Amniotic stem cell (primary cell): ENCODE measurements at places on chromosomes 1 and 21.

DNA sequence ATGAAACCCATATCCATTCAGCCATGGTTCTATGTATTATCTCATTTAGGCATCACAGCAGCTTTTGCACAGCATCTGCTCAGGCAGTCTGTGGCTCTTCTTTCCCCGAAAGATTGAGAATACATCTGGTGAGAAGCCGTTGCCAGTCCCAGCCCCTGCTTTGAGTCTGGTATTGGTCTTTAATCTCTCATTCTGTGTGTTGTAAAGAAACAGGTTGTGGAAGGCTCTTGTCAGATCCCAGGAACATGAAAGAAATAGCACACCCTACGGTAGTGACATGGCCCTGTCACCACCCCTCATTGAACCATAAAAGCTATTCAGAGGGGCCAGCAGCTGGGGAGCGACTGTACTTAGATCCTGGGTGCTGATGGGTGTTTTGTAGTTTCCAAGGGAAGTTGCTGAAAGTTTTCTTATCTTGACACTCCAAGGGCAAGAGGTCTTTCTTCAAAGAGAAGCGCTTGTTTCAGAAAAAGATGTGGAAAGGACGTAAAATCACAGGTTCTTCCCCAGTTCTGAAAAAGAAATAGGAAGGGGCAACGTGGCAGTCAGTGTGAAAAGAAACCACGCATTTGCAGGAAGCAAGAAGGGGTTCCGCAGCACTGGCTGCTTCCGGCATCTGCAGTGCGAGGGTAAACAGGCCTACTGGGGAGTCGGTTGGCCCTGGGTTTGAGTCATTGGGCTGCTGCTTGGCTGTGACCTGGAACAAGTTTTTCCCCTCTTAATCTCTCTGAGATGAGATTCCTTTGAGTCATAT lies 145.0 kb downstream of the DHRS3 start:
- no peak for DNase-seq

- no peak for DNase-seq
These were observed 48.5 kb upstream of the SCYL3 start for GRCh38 chr1:169941982-169942830.

- no peak for DNase-seq
These were observed 93.0 kb downstream of the HLCS start for GRCh38 chr21:36873513-36873912.

GRCh38 chr1:32997381-32997891 lies 32.8 kb upstream of the RNF19B start:
- no peak for DNase-seq

DNA sequence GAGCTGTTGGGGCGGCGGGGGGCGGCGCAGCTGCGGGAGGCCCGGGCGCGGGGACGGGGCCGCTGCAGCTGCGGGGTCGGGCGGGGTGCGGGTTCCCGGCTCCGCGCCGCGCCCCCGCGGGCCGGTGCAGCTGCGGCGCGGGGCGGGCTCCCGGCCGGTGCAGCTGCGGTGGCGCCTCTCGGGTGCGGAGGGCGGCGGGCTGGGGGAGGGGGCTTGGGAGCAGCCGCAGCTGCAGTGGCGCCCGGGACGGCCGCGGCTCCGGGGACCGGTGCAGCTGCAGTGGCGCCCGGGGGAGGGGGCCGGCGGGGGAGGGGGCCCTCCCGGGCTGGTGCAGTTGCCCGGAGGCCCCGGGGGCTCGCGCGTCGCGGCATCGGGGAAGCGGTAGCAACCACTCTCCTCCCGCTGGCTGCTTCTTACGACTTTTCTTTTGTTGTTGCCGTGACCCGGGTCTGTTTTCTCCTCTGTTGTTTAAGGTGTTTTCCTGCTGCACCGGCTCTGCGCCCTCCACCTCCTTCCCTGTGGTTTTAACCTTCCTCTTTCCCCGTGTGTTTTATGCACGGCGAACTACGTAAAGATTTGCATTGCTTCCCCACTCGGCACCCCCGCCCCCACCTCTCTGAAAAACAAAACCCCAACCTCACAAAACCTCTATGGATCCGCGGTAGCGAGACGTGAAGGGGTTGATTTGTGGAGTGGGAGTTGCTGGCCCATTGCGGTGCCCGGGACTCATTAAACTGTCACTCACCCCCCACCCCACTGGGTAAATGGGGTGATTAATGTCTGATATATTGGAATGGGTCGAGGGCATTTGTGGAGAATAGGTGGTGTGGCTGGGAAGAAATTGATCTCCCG lies 1.7 kb upstream of the ZBTB18 start:
- no peak for DNase-seq

GRCh38 chr1:3477241-3477995 lies 23.0 kb downstream of the ARHGEF16 start:
- DNase-seq = peak; percentile 48

DNA sequence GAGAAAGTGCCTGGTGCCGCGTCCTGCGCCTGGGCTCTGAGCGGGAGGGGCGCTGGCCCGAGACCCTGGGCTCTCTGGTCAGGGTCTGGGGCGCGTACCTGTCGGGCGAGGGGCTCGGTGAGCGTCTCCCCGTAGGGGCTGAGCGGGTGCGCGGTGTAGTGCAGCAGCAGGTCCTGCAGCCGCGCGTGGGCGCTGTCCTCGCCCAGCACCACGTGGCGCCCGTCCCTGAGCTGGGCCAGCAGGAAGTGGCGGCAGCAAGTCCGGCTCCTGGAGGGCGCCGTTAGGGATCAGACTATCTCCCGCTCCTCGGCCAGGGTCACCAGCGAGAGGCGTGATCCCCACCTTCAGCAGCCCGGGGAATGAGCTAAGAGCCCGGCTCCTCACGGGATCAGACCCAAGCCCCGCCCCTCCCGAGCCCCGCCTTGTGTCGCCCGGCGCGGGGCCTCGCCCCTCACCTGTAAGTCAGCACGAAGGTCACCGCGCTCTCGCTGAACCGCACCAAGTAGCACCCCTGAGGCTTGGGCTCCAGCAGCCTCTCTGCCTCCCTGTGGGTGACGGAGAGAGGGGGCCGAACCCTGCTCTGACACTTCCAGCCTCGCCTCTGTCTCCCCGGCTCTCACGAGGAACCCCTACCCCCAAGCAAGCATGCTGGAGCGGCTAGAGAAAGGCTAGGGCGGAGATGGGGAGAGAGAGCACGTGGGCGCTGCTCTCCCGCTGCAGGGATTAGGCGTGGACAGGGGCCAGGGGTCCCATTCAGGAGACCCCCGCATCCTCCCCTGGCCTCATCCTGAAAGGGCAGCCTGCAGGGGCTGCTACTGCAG lies 2.7 kb downstream of the SH2D2A start:
- DNase-seq = no peak

- DNase-seq = no peak
These were observed 239.0 kb upstream of the PTBP2 start for GRCh38 chr1:96482616-96483015.

GRCh38 chr1:33435096-33435820 lies 4.4 kb upstream of the PHC2 start:
- DNase-seq = no peak
